Right lung (tissue), 10 donors: ENCODE measurements at places on chromosomes 16 and 17. TPM values are rescaled to one million over a fixed set of nuclear protein-coding genes. Genes with fewer than 3 reads are reported as not detected.

DNA sequence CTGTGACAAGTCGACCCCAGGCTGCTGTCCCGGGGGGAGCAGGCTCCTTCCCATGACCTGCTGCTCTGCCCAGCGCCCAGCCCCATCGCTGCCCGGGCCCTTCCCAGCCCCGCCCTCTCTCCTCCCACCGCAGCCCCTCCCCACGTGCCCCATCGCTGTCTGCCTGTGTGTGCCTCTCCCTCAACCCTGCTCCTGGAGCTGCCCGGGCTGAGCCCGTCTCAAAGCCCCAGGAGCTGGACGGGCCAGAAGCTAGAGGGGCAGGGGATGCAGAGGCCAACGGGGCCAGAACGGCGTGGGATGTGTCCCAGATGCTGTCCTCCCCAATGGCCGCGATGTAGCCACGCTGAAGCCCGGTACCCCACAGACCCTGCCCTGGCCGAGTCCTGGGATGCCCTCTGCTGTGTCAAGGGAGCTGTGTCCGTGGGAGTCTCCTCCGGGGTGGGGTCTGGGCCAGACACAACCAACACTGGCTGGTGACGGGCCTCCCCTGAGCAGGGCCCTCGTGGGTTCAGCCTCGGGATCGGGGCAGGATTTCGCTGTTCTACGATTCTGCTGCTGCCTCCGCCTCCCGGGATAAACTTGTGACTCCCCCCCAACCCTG, 118.2 kb upstream of the ZNF750 start:
- DNase-seq: no peak

DNA sequence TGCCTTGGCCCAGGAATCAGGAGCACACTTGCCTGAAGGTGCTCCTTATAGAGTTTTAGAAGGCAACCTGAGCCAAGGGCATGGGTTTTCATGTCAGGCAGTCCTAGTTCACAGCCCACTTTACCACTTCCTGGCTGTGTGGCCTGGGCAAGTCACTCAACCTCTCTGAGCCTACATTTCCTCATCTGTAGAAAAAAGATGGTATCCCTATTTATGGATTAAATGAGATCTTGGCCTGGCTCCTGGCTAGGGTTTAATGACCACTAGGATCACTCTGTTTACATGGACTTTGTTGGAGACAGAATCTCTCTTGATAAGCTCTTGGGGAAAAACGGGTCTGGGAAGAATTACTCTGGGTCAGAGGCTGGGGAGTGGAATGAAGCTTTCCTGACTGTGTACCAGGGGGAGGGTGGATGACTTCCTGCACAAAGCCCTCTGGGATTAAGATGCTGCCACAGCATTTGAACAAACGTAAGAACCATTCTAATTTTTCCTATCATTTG, 2.3 kb downstream of the MT2A start:
- DNase-seq: no peak

DNA sequence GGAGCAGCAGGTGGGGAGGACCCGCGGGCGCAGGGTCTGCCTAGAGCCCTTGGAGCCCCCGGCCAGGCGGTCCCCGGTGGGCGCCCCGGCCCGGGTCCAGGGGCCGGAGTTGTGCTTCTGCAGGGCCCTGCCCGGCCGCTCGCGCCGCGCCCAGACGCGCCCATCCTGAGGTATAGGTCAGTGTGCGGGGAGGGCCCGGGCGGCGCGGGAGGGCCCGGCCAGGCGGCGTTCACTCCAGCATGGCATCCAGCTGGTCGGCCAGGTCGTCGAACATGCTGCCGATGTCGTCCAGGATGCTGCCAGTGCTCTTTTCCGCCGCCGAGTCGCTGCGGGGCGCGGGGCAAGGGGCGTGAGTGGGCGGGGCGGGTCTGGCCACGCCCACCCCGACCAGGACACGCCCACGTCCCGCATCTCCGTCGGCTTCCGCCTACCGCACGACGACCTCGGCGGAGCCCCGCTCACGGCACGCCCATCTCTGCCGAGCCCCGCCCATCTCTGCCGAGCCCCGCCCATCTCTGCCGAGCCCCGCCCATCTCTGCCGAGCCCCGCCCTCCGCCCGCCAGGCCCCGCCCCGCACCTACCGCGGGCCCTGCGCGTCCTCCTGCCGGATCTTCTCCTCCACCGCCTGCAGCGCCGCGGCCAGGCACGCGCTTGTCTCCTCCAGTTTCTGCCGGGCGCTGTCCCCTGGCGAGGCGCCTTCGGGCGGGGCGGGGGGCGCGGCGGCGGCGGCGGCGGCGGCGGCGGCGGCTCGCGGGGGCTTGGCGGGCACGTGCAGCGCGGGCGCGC, 17.9 kb downstream of the CASKIN1 start:
- DNase-seq: no peak

- DNase-seq: no peak
Observed at GRCh38 chr17:14149751-14150150, 80.4 kb downstream of the COX10 start.

DNA sequence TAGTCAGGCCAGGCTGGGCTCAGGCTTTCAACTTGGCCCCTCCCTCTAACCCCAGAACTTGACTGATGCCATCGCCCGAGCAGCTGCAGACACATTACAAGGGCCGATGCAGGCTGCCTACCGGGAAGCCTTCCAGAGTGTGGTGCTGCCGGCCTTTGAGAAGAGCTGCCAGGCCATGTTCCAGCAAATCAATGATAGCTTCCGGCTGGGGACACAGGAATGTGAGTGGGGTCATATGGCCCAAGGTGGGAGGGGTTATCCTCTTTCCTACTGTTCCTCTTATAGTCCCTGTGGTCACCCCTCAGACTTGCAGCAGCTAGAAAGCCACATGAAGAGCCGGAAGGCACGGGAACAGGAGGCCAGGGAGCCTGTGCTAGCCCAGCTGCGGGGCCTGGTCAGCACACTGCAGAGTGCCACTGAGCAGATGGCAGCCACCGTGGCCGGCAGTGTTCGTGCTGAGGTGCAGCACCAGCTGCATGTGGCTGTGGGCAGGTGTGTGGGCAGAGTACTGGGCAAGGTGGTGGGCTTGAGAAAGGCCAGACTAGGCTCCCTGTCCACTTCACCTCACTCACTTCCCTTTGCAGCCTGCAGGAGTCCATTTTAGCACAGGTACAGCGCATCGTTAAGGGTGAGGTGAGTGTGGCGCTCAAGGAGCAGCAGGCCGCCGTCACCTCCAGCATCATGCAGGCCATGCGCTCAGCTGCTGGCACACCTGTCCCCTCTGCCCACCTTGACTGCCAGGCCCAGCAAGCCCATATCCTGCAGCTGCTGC, 2.1 kb upstream of the NRN1L start:
- DNase-seq: no peak

Gene IRF8
- 12.6 TPM for polyA plus RNA-seq

Gene HOXB5
- polyA plus RNA-seq: 28.0 TPM
